LoVo (cell line): ENCODE measurements at places on chromosomes 5 and 9.

GRCh38 chr5:80125962-80126480, 90.9 kb downstream of the THBS4 start:
- DNase-seq: no peak

- no peak for DNase-seq
Measured at GRCh38 chr5:170000155-170000554, 19.9 kb upstream of the INSYN2B start.

DNA sequence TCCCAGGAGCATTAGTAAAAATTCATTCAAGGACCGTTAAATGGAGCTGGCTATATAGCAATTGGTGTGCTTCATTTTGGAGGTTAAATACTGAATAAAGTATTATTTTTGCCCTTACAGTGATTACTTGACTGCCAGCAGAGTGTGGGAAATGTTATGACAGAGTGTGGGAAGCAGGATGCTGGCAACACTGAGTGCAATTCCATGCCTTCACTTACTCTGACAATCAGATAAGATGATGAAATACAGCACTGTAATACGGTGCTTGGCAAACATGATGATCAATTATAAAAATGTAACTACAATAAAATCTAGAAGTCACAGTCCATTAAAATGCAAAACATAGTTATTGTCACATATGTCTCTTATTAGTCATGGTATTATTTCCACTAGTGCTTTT, 651.3 kb downstream of the PTPRD start:
- DNase-seq: no peak

DNA sequence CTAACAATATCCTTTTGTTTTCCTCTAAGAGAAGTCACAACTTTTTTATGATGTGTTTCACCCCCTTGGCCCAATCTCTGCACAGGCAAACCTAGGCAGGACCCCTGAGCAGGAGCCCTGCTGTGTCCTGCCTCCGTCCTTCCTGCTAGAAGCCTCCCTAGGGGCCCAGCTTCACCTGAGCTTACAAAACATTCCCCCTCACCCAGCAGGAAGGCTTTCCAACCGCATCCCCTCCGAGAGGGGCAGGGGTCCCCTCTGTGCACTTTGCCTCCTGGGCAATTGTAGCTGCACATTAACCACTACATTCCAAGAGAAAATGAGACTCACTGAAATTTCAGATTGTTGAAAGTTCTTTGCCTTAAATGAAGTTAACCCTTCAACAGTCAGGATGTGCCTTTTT, 176.2 kb downstream of the IRX2 start:
- DNase-seq: no peak

DNA sequence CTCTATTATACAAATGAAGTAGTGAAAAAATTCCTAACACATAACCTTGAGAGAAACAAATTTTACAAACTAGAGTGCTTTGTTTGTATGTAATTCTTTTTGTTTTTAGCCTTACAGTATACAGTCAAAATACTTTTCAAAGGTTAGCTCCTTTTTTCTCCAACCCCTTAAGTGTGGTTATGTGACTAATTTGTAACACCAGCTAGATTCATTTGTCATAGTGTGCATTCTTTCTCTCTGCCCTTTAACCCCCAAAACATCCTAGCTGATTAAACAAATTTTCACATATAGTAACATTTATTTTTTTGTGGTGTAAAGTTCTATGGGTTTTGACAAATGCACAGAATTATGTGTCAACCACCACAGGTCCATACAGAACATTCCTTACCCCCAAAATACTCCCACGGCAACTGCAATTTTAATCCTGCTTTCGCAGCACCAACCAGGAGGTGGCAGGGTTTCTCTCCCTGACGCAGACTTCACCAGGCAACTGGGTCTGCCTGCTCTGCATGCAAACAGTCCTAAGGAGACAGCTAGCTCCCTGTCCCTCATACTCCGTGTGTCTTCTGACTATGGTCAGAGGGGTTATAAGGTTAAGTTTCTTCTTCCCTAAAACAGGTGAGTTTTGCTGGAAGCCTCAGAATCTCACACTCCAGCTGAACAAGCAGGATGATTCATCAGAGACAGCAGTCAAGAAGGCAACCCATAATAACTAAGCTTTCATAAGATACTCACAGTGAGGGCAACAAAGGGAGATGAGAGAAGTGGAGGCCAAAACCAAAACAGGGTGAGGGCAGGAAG, 44.5 kb upstream of the NR5A1 start:
- no peak for DNase-seq

GRCh38 chr9:13904746-13905145, 409.2 kb downstream of the NFIB start:
- no peak for DNase-seq

DNA sequence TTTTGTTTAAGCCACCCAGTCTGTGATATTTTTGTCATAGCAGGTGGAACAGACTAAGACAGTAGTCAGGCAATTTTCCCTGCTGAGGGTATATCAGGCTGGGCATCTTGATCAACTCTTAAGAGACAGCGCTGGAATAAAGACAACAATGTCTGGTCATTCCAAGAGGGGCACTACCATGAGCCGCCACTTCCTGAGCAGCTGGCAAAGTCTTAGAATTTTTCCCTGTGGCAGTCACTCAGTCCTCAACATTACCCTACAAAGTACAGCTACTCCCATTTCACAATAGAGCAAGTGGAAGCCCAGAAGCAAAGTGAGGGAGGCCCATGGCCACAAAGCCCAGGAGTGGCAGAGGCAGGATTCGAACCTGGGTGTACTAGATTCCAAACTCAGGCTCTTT, 74.8 kb downstream of the SH3PXD2B start:
- no peak for DNase-seq

DNA sequence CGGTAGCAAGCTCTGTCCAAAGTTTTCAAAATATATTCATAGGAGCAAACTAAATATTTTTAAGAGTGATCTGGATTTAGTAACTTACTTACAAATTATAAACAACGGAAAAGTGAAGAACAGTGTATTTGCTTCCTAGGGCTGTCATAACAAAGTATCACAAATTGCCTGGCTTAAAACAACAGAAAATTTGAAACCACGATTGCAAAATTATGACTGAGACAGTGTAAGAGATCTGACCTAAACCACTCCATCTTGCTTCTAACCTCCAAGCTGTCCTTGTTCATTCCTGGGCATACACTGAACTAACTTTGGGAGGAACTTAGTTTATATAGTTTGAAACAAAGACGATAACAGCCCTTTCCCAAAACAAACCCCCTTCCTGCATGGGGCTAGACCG, 202.0 kb upstream of the CDH6 start:
- DNase-seq: no peak

DNA sequence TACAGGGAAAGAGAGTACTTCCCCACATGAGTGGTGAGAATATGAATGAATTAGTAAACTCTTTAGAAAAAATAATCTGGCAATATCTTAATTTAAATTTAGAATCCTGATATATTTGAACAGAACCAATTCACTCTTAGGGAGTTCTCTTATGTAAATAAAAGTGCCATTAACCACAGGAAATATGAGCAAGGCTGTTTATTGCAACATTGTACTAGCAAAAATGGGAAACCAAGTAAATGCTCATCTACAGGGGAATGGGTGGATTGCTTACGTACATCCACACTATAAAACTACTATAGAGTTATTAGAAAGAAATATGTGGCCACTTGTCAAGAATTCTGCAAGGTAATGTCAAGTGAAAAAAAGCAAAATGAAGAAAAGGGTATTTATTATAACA, 274.5 kb downstream of the TLE1 start:
- no peak for DNase-seq

DNA sequence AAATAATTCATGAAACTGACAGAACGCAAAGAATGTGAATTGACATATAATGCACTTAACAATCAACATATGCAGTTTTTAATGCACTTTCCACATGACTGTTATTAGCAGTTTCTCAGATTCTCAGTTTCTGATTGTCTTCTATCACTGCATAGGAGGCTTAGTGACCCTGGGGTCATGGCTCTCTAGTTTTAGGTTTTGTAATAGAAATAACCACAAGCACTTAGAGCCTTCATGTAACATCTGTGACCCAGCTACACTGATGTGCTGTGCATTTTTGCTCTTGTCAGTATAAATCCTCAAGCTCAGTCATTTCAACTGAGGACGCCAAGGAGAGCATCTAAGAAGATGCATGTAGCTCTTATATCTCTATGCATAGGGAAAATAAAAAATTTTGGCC, 163.1 kb upstream of the IZUMO3 start:
- no peak for DNase-seq

GRCh38 chr5:63554191-63554590, 408.1 kb downstream of the HTR1A start:
- no peak for DNase-seq

DNA sequence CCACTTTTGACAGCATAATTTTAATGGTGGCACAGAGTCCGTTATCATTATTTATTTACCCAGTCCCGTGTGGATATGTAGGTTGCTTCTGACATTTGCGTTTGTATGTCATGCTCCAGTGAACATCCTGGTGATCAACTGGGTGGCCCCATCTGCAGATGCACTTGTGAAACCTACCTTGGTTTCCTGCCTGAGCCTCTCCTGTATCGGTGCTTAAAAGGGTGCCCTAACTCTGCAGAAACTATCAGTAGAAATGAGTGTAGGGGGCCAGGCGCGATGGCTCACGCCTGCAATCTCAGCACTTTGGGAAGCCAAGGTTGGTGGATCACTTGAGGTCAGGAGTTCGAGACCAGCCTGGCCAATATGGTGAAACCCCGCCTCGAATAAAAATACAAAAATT, 92.1 kb upstream of the IER5L start:
- DNase-seq: no peak

DNA sequence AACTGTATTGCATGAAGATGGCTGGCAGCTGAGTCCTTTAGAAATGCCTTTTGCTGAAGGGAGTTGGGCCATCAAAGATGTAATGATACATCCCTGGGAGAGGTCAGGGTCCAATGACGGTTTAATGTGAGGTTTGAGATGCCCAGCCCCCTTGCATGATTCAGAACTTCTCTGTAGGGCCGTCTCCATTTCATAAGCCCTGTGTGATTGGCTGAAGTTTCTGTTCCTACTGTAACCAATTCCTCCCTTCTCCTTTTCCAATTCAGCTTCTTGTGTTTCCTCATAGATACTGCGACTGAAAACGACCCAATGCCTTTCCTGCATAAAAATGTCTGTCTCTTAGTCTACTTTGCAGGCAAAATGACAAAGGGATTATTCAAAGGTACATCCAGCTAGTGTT, 47.9 kb upstream of the ST8SIA4 start:
- DNase-seq: no peak

GRCh38 chr5:178281331-178281730, 48.7 kb upstream of the PHYKPL start:
- no peak for DNase-seq

DNA sequence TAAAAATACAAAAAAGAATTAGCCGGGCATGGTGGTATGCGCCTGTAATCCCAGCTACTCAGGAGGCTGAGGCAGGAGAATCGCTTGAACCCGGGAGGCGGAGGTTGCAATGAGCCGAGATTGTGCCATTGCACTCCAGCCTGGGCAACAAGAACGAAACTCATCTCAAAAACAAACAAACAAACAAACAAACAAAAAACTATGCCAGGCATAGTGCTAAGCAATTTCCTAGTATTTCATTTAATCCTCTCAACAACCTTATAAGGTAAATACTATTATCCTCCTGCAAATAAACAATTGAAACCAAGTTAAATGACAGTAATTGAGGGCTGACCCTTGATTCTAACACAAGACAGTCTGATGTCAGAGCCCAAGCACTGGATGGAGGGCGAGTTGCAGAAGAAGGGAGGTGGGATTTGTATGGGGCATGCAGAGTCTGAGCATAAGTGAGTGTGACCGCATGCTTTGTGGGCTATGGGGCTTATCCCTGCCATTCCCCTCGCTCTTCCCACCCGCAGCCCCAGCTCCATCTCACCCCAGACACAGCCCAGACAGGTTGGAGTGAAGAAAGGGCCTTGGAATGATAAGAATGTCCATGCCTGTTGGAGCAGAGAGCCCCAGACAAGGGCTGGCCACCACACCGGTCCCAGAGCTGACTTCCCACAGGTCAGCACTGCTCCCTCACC, 24.3 kb upstream of the RPS14 start:
- peak; percentile 45 for DNase-seq

- no peak for DNase-seq
Measured at GRCh38 chr5:116964438-116964837, 389.8 kb upstream of the SEMA6A start.

DNA sequence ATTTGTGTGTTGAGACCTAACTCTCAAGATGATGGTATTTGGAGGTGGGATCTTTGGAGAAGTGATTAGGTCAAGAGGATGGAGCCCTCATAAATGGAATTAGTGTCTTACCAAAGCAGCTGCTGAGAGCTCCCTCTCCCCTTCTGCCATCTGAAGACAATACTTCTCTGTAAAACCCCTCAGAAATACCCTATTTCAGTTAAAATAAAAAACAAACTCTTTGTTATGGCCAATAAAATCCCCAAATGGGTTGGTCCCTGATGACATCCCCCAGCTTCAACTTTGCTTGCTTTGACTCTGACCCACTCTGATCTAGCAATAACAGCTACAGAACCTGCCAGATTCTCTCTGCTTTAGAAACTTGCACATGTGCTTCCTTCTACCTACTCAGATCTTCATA, 100.9 kb downstream of the SNCAIP start:
- DNase-seq: no peak
